AG08395 (cell line): ENCODE measurements at places on chromosomes 13 and 19.
A peak's percentile ranks its signal among the peaks of the same experiment; 100 is the strongest.

DNA sequence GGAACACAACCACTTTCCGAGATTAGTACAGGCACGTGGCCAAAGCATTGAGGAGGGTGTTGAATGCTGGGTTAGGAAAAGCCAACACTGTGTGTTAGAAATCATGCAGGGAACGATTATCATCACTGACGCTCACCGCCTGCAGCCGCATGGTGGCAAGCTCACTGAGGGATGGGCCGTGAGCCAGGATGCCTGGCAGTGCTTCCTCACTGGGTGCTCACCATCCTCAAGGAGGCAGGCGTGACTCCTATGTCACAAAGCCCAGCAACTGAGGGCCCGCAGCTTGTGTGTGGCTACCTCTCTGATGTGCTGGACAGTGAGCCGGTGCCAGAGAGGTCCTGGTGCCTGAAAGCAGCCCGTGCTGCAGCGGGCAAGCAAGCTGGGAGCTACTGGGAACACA lies 30.4 kb upstream of the TIMM44 start:
- DNase-seq = no peak

DNA sequence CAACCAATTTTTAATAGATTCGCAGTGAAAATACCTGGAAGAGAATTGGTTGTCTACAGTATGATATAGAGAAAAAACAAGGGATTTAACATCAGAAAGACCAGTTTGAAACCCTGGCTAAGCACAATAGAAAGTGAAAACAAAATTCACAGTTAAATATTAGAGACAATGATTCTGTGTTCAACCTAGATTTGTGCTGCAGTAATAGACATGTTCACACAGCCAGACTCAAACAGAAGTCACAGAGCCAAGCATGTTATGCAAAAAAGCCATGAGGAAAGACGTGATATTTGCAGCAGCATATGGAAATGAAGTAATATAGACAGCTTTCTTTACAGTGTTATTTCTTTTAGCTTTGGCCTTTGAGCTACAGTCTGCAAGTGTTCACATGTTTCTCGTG lies 48.1 kb downstream of the SCEL start:
- no peak for DNase-seq

- DNase-seq = no peak
These were observed at the start of gene DENND1C for GRCh38 chr19:6481541-6482342. TSS of gene DENND1C (minus strand) at chr19:6481787. CDS start at chr19:6481695, 92 bp downstream.

GRCh38 chr19:8352134-8352827 lies 9.2 kb upstream of the KANK3 start:
- peak; percentile 3 for DNase-seq

DNA sequence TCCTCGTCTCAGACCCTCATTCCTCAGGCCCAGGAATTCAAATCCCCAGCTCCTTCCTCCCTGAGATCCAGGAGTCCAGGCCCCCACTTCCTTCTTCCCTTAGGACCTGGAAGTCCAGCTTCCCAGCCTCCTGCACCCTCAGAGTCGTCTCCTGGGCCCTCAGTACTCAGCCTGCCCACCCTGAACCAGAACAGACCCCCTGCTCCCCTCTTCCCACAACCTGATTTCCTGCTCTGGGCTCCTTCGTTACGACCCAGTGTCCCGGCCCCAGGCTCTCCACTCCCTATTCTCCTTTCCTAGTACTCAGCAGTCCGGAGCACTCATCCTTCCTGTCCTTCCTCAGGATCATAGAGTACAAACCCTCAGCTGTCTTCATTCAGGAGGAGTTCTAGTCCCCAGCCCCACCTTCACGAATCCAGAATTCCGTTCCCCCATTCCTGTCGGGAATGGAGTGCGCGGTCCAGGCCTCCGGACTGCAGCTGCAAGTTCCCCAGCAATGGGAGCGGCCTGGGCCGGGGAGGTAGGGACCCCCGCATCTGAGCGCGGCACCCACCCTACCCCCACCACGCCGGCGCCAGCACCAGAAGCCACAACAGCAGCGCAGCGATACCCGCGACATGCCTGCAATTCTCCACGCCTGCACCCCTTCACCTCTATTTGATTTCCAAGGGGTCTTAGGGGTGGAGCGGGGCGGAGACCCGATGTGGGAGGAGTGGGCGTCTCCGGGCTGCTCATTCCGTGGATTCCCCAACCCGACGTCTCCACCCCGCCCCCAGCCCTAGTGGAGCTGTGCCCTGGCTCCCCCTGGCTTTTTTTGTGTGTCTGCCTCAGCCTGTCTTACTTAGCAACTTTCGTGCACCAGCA lies 12.7 kb downstream of the EGLN2 start:
- no peak for DNase-seq

DNA sequence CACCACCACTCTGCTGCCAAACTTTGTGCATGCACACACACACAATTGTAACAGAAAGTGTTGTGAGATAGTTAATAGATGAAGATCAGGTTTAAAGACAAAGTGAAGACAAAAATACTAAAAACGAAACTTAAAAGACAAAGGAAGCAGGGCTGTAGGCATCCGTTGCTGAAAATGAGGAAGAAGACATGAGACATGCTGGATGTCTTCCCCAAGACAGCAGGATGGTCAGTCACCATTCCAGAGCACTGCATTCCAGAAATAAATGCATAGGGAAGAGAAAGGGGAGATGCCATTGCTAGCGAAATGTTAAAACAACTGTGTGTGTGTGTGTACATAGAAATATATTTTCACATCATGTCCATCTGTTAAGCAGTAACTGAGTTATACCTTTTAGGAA lies 520.1 kb downstream of the SUCLA2 start:
- no peak for DNase-seq

GRCh38 chr19:10008184-10008765 lies 2.0 kb downstream of the COL5A3 start:
- no peak for DNase-seq
